ENCODE measurements at places on chromosomes 6 and 20.

GRCh38 chr6:122161136-122161535 is 238.3 kb upstream of the HSF2 start:
- no peak for DNase-seq

DNA sequence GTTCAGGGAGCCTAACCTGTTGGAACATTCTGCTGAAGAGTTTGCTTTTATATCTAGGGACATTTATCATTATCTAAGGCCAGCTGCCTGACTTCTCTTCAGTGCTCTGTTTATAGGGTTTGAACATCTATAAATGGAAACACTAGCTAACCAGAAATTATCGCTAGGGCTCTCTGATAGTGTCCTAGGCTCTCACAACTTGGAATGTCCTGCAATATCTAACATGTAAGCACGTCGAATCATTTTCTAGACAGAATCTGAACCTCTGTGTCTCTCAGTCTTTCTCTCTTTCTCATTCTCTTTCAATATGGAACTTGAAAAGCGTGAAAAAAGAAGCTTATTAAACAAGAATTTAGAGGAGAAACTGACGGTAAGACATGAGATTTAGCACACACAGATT is 92.5 kb upstream of the MLIP start:
- no peak for DNase-seq

DNA sequence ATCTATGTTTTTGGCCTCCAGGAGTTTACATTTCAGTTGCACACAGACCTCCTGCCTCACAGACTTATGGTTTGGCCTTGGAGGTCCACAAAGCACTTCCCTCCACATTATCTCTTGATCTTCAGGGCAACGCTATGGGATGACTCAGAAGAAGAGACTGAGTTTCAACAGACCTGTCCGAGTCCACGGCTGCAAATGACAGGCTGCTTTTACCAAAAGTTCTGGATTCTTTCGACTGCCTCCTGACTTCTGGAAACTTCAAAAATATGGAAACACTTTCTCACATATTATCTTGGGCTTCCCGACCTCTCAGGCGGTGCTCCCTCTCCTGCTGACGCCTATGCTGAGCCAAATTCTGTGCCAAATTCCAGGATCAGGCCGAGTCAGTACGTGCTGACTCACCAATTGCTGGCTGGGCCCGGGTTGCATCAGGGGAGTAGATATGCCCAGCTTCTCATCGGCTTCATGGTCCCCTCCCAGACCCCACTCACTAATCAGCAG is 190.2 kb downstream of the BMP7 start:
- DNase-seq, result peak; percentile 75

DNA sequence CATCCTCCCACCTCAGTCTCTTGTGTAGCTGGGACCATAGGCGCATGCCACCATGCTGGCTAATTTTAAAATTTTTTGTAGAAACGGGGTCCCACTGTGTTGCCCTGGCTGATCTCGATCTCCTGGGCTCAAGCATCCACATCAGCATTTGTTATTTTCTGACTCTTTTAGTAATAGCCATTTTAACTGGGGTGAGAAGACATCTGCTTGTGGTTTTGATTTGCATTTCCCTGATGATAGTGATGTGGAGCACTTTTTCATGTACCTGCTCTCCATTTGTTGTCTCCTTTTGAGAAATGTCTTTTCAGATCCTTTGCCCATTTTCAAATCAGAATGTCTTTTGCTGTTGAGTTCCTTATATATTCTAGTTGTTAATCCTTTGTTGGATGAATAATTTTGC is 22.2 kb upstream of the TULP4 start:
- no peak for DNase-seq

DNA sequence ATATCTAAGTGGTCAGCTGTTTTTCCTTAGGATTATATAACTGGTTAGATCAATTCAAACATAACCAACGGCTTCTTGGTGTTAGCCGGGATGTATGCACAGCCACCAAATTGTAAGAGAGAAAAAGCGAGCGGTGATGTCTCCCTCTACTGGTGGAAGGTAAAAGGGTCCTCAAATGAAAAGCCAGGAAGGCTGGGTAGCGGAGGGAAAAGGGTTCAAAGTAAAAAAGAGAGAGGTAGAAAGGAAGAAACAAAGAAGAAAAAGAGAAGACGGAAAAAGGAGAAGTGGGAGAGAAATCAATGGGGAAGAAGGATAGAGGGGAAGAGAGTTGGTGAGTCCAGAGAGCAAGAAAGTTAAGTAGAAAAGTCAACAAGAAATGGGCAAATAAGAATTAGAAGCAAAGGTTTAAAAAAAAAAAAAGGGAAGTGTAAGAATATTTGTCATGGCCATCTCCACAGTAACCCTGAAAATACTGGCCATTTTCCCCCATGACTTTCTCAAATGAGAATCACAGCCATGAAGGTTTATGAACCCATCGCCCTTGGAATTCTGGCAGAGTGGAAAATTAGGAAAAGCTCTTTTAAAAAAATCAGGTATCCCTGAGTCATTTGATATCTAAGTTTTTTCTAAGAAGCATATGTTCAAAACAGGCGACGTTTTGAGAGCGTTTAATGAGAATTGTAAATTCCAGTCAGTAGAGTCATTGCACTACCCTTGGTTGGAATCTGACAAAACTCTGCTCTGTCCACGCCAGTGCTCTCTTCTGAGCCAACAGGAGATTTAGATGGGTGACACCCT is 155.6 kb upstream of the SNX9 start:
- peak; percentile 59 for DNase-seq

DNA sequence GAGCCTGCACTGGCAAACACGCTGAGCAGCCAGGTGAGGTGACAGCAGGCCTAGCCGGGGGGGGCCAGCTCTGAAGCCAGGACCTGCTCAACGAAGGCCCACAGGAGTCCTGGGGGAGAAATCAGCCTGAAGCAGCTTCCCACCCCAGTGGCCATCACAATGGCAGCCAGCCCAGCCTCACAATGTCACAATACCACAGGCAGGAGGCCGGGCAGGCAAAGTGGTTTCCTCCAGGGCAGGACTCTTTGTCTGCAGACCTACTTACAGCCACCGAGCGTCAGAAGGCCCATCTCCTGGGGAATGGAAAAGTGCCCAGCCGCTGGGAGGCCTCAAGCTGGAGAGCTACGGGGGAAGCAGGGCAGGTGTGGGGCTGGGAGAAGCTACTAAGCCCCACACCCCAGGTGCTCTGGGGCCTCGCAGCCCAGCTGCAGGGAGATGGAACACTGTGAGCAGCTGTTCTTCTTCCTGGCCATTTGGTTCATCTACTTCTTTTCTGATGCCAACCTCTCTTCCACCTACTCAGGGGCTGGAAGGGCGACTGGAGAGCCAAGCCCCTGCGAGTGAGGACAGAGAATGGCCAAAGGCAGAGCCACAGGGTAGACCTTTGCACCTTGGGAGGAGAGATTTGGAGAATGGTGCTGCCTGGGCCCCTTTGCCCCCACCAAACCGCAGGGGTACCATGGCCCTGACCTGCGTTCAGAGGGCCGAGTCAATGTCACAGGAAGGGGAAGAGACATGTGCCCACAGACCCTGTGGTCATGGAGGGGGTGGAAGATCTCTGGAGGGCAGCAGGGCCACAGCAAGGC is 22.3 kb upstream of the AVP start:
- no peak for DNase-seq

DNA sequence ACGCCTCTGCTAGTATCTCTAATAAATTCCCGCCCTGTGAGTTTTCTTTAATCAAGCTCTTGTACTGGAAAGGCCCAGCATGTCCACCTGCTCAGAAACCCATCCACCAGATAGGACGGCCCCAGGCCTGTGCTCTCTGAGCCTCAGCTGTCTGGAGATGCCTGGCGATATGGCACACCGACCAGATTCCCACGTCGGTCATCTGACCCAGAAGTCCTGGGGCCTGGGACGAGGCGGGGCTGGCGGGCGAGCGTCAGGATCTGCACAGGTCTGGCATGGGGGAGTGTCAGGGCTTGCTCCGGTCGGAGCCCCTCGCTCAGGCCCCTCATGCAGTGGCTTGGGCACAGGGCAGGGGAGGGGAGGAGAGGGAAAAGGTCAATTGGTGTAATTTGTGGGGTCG is 10.2 kb downstream of the RNASET2 start:
- no peak for DNase-seq

DNA sequence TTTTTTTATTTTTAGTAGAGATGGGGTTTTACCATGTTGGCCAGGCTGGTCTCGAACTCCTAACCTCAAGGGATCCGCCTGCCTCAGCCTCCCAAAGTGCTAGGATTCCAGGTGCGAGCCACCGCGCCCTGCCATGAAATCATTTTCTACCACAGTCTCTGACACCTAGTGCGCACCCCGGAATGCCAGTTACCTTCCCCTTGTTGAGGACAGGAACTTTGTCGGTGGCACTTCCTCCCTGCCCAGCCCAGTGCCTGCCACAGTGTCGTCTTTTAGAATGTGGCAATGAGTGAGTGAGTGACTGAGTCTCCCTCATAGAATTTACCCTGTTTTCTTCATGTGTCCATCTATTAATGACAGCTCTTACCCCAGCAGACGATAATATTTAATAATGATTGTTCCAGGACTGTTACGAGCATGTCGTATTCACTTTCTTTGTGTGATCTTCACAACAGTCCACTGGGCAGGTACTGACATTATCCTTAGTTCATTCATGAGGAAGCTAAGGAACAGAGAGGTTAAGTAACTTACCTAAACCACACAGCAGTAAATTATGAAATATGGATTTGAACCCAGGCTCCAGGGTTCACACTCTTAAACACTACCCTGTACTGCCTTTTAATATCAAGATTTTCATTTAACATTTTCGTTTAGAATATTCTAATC is 1.8 kb downstream of the OSBPL2 start:
- DNase-seq, result no peak

DNA sequence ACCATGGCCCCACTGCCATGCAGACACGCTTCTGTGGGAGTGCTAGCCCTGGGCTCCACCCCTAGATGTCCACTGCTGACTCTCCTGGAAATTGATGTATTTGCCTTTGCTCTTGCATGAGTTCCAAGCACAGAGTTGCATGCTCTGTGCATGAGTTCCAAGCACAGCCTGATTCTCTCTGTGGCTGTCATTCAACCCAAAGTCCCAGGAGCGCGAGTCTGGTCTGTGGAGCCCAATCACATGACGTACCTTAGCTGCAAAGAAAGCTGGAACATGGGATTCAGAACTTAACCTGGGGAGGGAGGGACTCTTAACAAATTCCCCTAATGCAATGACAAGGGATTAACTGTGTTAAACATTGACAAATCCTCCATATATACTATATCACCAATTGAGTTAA is 114.3 kb upstream of the SLC24A3 start:
- DNase-seq, result no peak

DNA sequence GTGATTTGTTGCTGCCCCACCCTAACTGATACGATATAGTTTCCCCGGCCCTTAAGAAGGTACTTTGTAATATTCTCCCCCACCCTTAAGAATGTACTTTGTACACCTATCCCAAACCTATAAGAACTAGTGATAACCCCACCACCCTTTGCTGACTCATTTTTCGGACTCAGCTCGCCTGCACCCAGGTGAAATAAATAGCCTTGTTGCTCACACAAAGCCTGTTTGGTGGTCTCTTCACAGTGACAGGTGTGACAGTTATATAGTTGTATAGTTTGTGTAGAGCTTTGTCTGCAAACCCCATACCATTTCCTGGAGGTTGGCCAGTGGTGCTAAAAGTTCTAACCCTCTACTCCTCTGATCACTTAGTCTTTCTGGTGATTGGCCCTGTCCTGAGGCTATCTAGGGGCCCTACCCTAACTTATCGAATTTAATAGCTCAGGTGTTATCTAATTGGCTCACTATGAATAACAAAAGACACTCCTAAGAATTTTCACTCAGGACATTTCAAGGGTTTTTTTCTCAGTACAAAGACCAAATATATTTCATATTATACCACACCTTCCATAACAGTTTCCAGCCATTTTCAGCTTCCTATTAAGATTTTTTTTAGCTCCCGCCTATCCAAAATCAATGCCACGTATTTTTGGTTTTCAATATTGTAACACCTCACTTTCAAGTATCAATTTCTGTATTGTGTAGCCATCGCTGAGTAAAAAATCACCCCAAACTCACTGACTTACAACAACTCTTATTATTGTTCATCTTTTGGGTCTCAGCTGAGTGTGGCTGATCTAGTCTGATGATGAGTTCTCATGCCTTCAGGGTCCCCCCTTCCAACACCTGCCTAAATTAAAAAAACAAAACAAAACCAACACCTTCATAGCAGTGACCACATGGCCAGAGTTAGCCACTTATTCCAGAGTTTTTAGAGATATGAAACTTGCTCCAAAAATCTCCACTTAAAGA is 9.8 kb upstream of the BTN1A1 start:
- DNase-seq, result no peak

DNA sequence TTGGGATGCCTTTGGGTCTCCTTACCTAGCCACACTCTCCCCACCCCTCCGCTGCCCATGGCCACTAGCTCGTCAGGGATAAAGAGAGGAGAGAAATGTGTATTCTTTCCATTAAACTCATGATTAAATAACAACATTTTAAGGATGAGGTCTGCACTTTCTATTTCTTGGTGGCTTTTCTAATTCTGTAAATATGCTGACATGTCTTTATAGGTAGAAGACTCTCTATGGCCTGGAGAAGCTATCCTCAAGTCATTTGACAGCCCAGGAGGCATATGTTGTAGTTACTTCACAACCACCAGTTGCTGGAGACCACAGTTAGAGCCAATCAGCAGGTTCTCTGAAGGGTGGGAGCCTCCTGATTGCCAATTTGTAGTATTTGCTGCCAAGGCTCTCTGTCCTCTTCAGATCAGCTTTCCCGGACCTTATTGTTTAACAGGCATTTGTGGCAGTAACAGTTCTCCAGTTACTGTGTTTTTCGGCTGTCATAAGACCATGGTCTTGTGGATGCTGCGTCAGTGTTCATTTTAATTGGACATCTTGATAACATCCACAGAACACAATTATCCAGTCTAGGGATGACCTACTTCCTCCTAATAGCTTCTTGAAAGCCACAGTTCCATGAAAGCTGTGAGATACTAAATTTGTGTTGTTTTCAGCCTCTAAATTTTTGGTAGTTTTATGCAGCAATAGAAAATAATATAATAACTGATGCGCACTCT is 205.0 kb upstream of the KCNQ5 start:
- no peak for DNase-seq

DNA sequence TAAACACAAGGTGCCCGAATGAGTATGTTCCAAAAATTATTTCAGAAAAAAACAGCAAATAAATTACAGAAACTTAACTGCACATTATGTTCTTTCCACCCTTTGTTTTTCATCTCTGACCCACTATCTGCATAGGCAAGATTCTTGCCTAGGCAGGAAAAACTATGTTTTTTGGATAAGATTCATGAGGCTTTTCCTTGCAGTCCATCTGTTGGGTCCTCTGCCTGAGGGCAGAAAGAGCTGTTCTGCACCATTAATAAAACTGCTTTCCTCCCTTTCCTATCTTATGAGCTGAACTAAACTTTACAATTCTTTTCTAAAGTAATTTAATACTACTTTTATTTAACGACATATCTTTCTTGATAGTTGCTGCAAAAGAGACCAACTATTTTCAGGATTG is 21.1 kb downstream of the ENPP1 start:
- DNase-seq, result no peak
